Activated T-helper 1 cell treated with anti-CD3 and anti-CD28 coated beads, Interleukin-12 subunit alpha, Interleukin-12 subunit beta, Interleukin-2, Interleukin-4 antibody, amounts not matched to agents 30 ng/mL and 10 ng/mL and 1 ng/mL, durations not matched to agents 14 hours and 24 hours and 36 hours (primary cell): ENCODE measurements at places on chromosomes 3 and 15.

DNA sequence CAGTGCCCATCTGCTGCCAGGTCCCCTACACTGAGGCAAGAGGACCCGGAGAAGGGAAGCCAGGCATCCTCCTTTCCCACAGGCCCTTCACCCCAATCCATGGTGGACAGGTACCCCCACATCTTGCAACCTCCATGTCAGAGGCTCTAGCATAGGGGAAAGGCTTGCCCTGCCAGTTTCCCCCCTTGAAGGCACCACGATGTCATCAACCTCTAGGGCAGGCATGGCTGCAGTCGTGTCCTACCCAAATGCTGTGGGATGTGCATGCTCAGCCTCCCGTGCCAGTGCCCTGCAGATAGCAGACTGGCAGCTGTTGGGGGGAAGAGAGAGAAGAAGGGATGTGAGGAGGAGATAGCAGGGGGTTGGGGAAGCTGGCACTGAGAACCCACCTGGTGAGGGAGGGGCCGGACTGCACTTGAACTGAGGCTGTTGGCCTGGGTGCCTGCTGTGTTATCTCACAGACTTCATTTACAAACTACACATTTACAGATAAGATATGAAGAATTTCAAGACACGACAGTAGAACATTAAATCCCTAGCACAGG is 197.5 kb downstream of the ADAMTS9 start:
- H3K36me3 ChIP-seq = peaks cover 1% of the 10 kb centered on the region
- peaks cover 50% of the 10 kb centered on the region for H3K27me3 ChIP-seq
- H3K4me1 ChIP-seq = no peaks in the 10 kb centered on the region
- H3K4me3 ChIP-seq = no peak overlapping the region
- no peak for DNase-seq

- H3K27ac ChIP-seq = no peak overlapping the region
- H3K4me1 ChIP-seq = no peaks in the 10 kb centered on the region
- H3K4me3 ChIP-seq = no peak overlapping the region
Observed at GRCh38 chr3:115488409-115488808, 134.9 kb upstream of the GAP43 start.

DNA sequence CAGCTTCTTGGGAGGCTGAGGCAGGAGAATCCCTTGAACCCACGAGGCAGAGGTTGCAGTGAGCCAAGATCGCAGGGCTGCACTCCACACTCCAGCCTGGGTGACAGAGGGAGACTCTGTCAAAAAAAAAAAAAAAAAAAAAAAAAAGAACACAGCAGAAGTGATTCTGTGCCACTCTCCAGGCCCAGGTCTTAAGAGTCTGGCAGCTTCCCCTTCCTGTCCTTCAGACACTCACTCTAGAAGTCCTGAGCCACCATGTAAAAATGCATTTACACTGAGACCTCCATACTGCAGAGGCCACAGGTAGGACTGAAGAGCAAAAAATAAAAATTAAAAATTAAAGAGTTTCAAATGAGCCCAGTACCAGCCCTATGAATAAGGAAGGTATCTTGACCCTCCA is 11.8 kb upstream of the CDV3 start:
- H3K36me3 ChIP-seq = no peaks in the 10 kb centered on the region
- peaks cover 2% of the 10 kb centered on the region for H3K27me3 ChIP-seq
- H3K4me3 ChIP-seq = no peak overlapping the region
- no peaks in the 10 kb centered on the region for H3K4me1 ChIP-seq

GRCh38 chr3:111236836-111237713 is 165.5 kb downstream of the NECTIN3 start:
- H3K36me3 ChIP-seq = peaks cover 3% of the 10 kb centered on the region
- H3K4me1 ChIP-seq = peaks cover 52% of the 10 kb centered on the region
- H3K27ac ChIP-seq = no peak overlapping the region
- no peaks in the 10 kb centered on the region for H3K27me3 ChIP-seq
